ENCODE measurements at places on chromosomes 1 and 21.
A peak's percentile ranks its signal among the peaks of the same experiment; 100 is the strongest.

DNA sequence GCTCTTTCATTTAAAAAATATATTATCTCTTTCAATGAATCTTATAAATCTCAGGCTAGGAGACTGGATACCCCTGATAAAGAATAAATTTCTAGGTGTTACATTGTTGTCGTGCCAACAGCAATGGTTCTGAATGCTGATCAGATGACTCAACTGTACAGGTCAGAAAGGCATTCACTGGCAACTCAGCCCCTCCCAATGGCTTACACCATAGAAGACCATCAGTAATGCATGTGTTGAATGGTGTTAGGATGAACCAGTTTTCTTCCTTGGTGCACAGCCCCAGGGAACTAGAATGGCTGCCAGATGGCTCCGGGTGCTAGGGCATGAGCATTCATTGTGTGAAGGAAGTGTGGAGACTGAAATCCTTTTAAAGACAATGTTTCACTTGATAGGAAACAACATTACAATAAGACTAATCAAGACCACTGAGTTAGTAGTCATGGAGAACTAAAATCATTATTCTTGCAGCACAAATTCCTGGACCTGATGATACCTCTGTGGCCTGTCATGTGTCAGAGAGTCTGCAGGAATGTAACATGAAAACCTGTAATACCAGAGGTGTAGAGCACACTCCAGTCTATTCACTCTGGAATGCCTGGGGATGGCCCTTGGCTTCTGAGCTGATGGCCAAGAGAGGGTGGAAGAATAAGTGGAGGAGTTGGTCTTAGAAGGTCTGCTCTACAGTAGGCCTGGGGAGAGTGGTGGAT is 187.7 kb upstream of the LMO4 start:
- DNase-seq: no peak

DNA sequence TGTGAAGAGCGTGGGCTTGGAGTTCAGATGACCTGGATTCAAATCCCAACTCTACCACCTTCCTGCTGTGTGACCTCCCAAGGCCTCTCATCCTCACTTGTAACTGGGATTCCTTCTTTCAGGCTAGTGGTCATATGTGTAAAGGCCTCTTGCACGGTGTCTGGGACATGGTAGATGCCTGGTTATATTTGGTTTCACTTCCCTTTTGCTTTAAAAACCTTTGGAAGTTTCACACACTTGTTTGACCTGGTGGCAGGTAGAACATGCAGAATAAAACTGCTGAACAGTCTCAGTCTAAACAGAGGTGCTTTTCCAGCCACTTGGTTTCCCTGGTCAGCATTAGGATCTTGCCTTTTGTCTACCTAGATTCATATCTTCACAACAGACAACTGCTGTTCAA is 37.0 kb upstream of the RCAN3 start:
- DNase-seq: no peak

DNA sequence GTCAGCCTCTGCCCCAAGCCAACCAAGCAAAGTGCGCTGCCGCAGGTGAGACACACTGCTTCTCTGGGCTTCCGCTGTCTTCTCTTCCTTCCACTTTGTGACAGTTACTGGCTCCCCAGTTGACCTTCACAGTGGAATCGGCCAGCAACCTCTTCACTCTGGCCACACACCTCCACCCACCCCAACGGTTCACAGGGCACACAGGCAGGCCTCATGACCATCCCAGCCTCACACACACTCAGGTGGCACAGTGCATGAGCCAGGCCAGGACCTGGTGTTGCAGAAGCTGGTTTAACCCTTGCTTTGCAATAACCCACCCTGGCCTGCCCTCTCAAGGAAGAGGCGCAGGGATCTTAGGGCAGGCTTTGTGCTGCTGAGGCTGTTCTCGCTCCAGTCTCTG is 69.2 kb downstream of the SSBP3 start:
- no peak for DNase-seq

DNA sequence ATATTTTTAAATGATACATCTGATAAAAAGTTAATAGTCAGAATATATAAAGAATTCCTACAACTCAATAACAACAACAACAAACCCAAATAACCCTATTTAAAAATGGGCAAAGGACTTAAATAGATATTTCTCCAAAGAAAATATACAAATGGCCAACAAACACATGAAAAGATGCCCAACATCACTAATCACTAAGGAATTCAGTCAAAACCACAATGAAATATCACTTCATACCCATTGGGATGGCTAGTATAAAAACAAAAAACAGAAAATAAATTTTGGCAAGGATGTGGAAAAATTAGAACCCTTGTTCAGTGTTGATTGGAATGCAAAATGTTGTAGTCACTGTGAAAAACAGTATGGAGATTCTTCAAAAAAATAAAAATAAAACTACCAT is 184.8 kb upstream of the RAB4A start:
- no peak for DNase-seq

- DNase-seq: no peak
Measured at GRCh38 chr1:57586842-57587241, 163.0 kb upstream of the DAB1 start.

- DNase-seq: peak; percentile 28
Measured at GRCh38 chr1:111275079-111275478, 15.6 kb upstream of the CHIA start.

- no peak for DNase-seq
Measured at GRCh38 chr1:83950106-83950661, 48.7 kb downstream of the TTLL7 start.

GRCh38 chr1:84892705-84893618 is at the start of gene LPAR3:
LPAR3 (minus strand) TSS chr1:84893206; CDS start chr1:84866120, 27,086 bp downstream.
- no peak for DNase-seq

DNA sequence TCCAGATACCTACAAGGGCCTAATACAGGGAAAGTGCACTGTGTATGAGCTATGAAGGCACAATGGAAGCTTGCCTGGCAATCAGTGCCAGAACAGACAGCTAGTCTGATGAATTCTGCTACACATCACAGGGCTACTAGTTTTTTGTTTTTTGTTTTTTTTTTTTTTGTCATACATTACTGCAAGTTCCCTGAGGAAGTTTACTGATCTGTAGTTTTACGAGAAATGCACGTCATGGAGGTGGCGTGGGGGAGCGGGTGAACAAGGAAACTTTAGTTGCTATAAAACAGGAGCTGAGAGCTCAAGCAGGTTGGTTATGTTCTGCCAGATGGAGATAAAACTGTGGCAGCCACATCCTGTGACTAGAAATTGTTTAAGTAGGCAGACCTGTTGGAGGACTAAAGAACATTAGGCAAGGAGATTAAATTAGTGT is 17.7 kb downstream of the PTPRC start:
- peak; percentile 65 for DNase-seq

- DNase-seq: no peak
Measured at GRCh38 chr1:197424380-197424779, 156.3 kb downstream of the CRB1 start.

DNA sequence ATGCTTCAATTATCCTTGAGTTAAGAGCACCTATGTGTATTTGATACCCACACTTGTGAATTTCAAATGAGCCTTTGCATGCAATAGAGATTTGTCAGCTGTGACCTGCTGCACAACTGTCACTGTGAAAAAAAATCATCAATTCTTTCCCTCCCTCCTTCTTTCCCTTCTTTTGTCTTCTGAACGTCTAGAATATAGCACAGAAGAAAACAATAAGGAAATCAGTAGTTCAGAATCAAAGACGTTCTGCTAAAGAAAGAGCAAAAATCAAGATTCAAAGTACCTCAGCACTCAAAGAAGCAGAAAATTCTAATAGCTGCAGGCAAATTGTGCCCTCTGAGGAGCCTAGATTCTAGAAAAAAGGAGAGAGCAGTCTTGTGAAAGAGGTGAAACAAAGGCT is 1.7 kb upstream of the FMN2 start:
- no peak for DNase-seq

DNA sequence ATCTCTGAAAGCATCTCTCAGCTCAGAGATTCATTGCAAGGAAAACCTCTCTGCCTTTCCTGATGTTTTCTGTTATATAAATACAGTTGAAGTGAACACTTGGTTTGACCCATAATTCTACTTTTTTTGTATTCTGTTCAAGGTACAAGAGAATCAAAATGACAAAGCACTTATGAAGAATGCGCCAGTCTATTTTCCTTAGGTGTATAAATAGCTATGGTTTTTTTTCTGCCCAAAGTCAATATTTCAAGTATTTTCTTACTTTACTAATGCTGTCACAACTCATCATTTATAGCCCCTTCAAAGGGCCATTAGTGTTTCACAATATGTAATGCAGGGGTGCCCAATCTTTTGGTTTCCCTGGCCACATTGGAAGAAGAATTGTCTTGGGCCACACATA is 142.5 kb upstream of the C1orf105 start:
- DNase-seq: no peak

DNA sequence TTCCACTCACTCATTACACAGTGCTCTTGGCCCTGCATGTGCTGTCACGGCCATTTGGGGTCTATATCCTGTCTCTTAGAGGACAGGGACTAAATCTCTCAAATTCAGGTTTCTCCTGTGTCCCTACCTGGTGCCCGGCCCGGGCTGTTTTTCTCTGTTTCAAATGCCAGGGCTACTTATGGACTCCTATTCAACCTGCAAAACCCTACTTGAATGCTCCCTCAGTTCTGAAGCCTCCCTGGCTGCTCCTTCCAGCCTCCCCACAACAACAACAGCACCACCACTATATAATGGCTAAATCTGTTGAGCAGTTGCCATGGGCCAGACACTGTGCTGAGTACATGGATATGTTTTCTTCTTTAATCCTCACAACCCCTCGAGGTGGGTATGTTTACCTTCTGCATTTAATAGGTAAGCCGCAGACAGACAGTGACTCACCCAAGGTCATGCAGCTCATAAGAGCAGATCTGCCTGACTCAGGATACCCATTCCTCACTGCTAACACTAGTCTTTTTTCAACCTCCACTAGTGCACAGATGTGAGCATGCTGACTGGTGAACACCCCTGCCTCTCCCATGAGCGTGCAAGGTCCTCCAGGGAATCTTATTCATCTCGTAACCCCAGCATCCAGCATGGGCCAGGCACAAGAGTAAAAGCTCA is 29.9 kb downstream of the DHRS3 start:
- DNase-seq: no peak

- peak; percentile 68 for DNase-seq
Measured at GRCh38 chr1:33030575-33030974, 6.1 kb downstream of the AK2 start.

DNA sequence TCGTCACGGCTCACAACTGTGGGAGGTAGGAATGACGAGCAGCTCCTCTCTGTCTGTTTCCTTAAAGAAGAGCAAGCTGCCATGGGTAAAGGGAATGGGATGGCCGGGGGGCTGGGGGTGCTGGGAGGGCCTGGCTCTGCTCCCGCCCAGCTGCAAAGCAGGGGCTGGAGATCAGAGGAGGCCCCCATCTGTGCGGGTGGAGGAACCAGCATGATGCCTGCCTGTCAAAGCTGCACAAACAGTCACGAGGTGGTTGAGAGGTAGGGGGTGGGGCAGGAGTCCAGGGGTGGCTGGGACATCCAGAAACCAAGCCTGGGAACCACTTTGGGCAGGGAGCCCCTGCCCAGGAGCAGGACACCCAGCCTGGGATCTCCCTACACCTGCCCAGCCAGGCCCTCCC is 12.6 kb downstream of the SLC41A1 start:
- DNase-seq: no peak

- DNase-seq: no peak
Measured at GRCh38 chr21:26840912-26841311, 4.3 kb downstream of the ADAMTS1 start.

GRCh38 chr1:11752359-11753088 is 9.5 kb upstream of the C1orf167 start:
- DNase-seq: no peak
